ENCODE measurements at places on chromosomes 5 and 9.

GRCh38 chr9:7164440-7165330, 406.9 kb downstream of the KDM4C start:
- no peak for DNase-seq

GRCh38 chr9:15724016-15724415, 171.2 kb downstream of the CCDC171 start:
- no peak for DNase-seq

GRCh38 chr5:169850409-169850808, 129.9 kb downstream of the INSYN2B start:
- no peak for DNase-seq

DNA sequence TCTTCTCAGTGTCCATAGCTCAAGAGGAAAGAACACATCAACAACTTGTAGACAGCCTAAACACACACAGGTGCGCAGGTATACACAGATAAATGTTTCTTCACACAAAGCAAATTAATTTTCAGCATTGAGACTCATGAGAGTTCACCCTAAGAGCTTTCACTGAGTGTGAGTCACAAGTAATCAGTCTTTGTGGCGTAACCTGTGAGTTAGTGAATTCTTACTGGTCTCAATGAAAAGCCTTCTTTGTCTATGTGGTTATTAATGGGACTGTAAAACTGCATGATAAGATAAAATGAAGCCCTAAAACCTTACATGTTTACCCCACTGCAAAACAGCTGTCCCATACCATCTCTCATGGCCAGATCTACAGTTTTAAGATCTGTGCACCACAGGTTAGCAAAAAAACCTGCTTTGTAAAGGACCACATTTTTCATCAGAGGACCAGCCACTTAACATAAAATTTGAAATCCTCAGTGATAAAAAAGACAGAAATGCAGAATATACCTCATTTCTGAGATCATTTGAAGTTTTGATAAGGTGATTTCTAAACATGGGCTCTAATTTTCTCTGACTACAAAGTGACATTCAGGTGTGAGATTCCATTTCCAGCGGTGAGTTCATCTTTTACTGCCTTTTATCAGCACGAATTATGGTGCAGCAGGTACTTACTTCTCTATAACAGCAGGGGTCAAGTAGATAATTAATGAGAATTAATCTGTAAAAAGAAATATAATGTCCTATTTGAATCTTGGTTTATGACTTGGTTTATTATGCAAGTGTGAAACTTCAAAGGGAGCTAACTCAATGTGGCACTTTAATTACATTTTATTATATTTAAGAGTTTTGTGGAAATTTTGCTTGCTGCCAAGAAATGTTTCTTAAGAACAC, 335.7 kb upstream of the PIK3R1 start:
- no peak for DNase-seq

- no peak for DNase-seq
These were observed 201.5 kb downstream of the AUH start for GRCh38 chr9:91160181-91160580.

DNA sequence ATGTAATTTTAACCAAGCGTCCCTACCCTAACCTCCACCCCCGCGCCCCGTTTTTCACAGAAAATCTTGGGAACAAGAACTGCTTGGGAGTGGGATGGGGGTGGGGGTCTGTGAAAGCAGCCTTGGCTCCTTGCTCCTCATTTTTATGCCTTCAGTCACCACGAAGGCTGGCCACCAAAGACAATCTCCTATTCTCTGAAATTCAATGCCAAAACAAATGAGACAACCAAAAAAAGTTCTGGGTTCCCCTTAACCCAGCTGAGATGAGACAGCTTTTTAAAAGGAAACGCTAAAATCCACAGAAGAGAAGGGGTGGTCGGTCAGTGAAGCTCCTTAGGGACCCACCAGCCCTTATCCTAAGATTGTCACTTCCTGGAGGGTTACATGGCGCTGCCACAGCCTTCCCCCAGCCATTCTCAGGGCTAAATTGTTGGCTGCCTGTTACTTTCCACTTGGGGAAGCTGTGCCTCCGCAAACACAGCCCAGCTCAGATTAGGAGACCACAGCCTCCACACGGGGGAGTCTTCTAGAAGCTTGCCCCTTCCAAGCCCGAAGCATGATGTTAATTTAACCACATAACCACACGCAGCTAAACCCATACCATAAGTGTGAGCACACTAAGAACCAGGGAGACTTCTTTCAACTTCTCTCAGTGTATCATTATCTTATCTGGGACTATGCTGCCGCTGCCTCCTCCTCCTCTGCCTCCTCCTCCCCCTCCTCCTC, 136.3 kb downstream of the FOXD1 start:
- DNase-seq: peak; percentile 18

GRCh38 chr5:158736150-158736870, 363.4 kb downstream of the EBF1 start:
- no peak for DNase-seq

DNA sequence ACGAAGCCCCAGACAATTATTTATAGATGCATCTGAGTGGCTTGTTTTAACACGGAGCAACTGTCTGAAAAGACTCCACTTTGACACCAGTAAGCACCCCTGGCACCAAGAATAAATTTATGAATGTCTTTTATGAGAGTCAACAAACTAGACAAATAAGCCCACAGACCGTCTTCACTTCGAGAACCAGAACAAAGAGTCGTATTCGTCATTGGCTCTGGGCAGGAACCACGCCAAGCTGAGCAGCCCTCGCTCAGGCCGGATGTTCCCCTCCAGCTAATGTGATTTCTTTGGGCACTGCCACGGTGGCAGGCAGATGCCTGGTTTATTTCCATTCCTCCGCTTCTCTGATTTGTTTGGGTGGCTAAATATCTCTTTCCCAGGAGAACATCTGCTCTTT, 91.9 kb upstream of the STC2 start:
- DNase-seq: no peak

DNA sequence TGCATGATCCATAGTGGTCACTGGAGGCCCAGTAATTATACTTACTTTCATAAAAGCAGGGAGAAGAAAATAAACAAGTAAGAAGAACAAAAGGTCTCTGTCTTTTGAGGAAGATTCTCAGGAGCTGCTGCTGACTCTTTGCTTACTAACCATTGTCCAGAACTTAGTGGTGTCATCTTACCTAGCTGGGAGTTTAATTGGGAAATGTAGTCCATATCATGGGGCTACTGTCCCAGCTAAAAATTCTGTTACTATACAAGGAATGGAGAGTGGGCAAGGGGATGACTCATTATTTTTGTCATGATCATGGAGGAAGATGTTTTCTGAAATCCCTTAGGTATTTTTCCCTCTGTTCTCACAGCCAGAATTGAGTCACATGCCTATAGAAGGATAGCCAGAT, 639.3 kb downstream of the MTRR start:
- no peak for DNase-seq

DNA sequence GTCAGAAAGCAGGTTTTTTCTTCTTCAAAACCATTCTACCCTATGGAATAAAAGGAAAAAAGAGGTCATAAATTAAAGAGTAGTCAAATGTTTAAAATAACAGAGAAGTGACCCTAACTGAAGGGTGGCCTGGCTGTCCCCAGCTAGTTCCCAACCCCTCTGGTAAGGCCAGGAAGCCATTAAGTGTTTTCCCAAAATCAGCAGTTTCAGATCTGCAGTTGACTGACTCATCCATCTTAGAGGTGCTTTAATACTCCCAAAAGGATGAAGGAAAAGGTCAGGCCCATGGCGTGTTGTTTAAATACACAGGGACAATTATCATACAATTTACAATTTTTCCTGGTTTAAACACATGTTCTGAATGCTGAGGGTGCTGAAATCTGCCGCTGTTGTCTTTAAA, 47.9 kb upstream of the TBC1D9B start:
- DNase-seq: no peak

DNA sequence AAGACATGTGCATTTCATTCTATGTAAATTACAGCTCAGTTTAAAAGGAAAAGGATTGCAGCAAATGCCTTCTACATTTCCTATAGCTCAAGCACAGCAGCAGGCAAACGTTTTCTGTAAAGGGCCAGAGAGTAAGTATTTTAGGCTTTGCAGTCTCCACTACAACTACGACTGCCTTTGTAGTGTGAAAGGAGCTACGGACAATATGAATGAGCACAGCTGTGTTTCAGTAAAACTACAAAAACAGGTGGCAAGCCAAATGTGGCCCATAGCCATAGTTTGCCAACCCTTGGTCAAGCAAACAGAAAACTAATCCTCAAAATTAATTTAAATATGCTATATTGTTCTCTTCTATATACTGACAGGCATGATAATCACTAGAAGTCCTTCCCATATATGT, 7.2 kb downstream of the PTBP3 start:
- no peak for DNase-seq

DNA sequence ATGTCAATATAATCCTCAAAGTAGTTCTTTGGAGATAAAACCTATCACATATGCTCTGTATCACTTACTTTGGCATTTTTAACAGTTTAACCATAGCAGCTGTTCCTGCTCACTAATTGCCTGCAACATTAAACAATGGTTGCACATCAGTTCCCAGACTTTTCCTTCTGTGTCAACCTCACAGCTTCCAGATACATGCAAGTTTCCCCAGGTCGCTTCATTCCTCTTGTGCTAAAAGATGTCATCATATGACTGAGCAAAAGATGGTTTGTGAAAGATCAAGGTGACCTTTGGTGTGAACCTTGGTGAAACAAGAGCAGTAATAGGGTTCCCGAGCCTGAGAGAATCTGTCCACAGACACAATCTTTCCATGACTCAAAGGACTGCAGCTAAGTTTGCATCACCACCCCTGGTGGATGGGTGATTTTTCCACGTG, 500.4 kb upstream of the PAPPA start:
- no peak for DNase-seq

DNA sequence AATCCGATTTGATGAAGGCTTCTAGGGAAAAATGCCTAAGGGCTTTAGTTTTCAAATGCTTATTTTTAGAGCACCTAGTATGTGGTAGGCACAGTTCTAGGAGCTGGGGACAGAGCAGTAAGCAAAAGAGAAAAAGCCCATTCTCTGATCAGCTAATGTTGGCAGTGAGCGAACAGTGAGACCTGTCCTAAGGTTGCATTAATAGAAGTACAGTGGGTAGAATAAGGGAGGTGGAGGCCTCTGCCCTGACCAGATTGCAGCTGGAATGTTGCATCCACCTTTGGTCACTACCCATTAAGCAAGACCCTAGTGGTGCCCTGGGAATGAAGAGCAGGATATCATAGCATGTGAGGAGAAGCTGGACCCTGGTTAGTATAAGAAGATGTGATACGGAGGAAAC, 20.1 kb downstream of the IL9 start:
- DNase-seq: no peak

GRCh38 chr9:129868023-129868871, 33.0 kb downstream of the USP20 start:
- DNase-seq: no peak

DNA sequence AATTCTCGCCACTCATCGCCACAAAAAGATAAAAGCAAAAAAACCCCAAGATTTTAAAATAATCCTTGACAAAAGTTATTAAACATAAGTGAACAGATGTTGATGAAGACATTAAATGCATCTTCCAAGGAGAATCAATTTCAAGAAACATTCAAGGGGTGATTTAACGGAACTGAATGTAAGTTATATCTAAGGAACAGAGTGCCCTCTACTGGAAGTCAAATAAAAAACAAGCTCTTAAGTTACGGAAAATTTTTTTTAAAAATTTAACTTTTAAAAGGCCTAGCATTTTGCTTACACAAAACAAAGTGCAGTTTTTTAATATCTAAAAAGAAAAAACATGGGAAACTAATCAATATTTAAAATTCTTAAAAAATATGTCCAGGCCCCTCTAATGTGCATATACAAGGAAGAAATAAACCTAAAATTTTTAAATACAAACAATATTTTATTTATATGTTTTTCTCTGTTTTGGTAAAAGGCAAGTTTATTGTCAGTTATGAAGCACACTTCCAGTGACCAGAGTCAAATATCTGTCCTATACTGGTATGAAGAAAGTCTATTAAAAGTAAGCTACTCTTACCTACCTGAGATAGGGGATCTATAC, 28.0 kb downstream of the TEX10 start:
- DNase-seq: peak; percentile 48

- no peak for DNase-seq
These were observed 256.7 kb downstream of the ARRDC3 start for GRCh38 chr5:91126448-91126847.

DNA sequence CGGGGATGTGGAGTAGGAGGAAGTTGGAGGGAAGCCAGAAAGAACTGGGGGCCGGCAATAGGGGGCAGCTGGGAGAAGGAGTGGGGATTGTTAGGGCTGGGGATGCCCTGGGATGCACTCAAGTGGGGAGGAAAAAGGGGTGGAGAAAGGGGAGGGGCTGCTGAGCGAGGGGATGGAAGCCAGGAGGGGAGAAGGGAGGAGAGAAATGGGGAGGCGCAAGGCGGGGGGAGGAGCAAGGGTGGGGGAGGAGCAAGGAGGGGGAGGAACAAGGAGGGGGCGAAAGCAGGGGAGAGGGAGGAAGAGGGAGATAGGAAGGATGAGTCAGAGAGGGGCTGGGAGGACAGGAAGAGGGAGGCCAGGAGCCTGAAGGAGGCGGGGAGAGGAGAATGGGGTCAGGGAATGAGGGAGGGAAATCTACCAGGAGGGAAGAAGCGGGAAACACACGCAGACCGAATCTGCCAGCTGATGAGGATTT, 1.6 kb downstream of the IRX4 start:
- no peak for DNase-seq

DNA sequence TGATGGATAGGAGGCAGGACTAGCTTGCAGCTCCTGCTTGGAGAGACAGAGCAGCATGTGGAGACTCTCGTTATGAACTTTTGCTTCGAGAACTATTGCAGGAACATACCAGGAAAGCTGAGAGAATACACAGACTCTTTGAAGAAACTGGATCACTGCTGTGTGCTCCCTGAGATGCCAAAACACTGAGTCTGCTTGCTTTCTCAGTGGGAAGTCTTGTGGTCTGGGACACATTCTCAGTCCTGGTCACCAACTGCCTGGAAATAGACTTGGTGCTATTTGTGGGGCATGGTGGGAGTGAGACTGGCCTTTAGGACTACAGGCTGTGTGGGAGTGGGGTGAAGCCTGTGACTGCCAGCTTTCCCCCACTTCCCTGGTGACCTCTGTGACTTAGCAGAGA, 252.6 kb downstream of the MED10 start:
- no peak for DNase-seq

- no peak for DNase-seq
These were observed 134.1 kb downstream of the PAPPA start for GRCh38 chr9:116287721-116288120.

Data from naive thymus-derived CD4-positive, alpha-beta T cell (primary cell).